ENCODE measurements at places on chromosomes 2 and 18. TPM values are rescaled to one million over a fixed set of nuclear protein-coding genes. Genes with fewer than 3 reads are reported as not detected.

Gene XIRP2
- under 0.01 TPM for total RNA-seq

Gene RPL31
- total RNA-seq: 672 TPM

DNA sequence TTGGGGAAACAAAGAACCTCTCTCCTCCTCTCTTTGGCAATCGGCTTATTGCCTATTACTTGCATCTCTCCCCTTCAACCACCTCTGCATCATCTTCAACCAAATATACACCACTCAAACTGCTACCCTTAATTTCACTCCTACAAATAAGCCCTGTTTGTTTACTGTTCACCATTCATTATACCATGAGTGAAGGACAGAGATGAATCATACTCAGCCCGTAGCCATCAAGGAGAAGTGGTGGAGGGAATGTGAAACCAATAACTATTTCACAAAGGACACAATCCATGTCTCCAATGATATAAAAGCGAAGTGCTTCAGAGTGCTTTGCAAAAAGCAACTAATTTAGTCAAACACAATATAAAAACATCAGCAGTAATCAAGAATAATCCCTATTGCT lies 76.8 kb downstream of the CACNB4 start:
- DNase-seq: no peak

DNA sequence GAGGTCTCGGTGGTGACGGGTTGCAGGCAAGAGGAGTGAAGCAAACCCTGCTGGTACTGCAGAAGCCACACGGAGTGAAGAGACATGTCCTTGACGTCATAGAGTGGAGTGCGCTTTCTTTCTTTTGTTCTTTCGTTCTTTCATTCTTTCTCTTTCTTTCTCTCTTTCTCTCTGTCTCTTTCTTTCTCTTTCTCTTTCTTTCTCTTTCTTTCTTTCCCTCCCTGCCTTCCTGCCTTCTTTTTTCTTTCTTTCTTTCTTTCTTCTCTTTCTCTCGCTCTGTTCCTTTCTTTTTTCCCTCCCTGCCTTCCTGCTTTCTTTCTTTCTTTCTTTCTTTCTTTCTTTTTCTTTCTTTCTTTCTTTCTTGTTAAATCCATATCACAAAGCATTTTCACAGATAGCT lies 39.2 kb downstream of the LRRFIP1 start:
- DNase-seq: no peak

Data from fibroblast of villous mesenchyme (primary cell).